ENCODE measurements at places on chromosomes 6 and 20. TPM values are rescaled to one million over a fixed set of nuclear protein-coding genes. Genes with fewer than 3 reads are reported as not detected.

DNA sequence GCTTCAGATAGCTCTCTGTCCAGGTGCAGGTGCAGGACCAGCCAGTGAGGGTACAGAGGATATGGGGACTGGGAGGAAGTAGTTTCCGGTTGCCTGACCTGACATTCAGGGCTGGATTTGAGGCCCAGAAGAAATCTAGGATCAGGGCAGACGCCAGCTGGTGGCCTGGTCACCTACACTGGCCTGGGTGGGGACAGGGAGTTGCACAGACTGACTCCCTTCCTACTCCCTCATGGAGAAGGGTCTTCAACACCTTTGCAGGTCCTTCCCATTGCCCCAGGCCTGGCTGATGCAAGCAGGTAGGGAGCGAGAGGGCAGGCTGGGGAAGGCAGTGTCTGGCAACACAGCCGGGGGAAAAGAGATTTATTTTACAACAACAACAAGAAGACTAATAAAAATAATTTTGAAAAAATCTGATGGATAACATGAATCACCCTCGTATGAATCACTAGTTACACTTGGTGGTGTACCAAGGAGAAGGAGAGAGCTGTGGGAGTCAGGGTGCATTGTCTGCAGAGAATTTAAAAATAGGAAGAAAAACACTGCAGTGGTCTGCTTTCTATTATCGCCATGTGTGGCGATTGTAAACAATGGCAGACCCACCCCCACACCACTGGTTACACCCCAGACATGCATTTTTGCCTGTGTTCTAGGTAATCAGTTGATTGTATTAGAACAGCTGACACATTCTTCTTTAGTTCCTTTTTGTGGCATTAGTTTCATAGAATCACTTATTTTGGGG is 62.3 kb upstream of the SNX9 start:
- peak; percentile 85 for DNase-seq

GRCh38 chr20:23245553-23246181 is 104.9 kb upstream of the NXT1 start:
- peak; percentile 44 for DNase-seq

- peak; percentile 40 for DNase-seq
Observed at GRCh38 chr6:159727717-159728445, 575 bp downstream of the WTAP start.

- DNase-seq, result no peak
Observed at GRCh38 chr20:49629606-49630005, 61.7 kb upstream of the PTGIS start.

DNA sequence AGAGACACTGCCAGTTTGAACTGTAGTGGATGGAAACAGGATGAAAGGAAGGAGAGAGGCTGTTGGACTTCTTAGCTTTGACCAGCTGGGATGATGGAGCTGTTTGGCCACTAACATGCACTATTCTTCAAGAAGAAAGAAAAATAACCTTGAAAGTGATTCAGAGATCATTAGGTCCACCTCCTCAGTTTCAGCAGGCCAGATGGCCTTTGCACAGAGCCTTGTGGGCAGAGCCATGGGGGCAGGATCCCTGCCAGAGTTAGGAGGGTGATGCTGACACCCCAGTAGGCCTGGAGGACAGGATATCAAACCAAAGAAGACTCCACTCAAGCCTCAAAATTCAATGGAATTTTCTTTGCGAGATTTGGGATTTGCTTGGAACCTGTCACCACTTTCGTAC is 74.5 kb upstream of the TMEM181 start:
- DNase-seq, result peak; percentile 71

DNA sequence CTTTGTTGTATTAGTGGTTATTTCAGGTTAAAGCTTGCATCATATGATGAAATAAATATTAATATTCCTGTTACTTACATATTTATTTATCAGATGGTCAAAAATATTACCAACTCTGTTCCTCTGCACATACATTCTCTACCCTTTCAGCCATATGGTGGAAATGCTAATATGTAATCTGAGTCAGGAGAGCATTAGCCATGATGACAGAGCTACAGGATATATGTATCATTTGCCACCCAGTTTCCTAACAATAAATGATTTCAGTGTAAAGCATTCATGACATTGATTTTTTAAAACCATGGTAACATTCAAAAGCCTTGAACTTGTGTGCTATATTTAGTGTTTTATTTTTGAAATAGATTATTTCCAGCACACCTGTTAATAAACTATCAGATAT is 16.6 kb downstream of the POPDC3 start:
- peak; percentile 39 for DNase-seq

DNA sequence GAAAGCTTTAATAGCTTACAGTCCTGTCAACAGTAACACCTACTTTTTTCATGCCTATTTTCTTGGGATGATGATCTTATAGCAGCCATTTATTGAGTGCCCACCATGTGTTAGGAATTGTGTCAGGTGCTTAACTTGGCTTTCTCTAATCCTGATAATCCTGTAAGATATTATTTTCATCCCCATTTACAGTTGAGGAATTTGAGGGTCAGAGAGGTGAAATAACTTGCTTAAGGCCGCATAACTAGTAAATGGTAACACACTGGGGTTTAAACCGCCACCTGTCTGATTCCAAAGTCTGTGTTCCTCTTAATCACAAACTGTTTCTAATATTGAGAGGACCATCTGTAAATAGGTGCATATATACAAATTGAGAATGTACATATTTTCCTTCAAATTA is 55.5 kb downstream of the NCOA3 start:
- no peak for DNase-seq

- DNase-seq, result no peak
Observed at GRCh38 chr6:125018136-125018535, 55.9 kb downstream of the RNF217 start.

GRCh38 chr6:44869321-44869897 is 458.7 kb upstream of the RUNX2 start:
- no peak for DNase-seq

GRCh38 chr6:7802662-7803061 is 76.8 kb downstream of the BMP6 start:
- DNase-seq, result no peak

DNA sequence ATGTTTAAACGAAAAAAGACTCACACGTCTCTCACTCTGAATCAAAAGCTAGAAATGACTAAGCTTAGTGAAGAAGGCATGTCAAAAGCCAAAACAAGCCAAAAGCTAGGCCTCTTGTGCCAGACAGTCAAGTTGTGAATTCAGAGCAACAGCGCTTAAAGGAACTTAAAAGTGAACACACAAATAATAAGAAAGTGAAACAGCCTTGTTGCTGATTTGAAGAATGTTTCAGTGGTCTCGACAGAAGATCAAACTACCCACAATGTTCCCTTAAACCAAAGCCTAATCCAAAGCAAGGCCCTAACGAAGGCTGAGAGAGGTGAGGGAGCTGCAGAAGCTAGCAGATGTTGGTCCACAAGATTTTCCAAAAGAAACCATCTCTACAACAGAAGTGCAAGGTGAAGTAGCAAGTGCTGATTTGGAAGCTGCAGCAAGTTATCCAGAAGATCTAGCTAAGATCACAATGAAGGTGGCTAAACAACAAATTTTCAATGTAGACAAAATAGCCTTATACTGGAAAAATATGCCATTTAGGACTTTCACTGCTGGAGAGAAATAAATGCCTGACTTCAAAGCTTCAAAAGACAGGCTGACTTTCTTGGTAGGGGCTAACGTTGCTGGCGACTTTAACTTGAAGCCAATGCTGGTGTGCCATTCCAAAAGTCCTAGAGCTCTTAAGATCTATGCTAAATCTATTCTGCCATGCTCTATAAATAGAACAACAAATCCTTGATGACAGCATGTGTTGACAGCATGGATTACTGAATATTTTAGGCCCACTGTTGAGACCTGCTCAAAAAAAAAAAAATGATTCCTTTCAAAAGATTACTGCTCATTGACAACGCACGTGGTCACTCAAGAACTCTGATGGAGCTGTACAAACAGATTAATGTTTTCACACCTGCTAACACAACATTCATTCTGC is 40.3 kb downstream of the SEC63 start:
- DNase-seq, result no peak

DNA sequence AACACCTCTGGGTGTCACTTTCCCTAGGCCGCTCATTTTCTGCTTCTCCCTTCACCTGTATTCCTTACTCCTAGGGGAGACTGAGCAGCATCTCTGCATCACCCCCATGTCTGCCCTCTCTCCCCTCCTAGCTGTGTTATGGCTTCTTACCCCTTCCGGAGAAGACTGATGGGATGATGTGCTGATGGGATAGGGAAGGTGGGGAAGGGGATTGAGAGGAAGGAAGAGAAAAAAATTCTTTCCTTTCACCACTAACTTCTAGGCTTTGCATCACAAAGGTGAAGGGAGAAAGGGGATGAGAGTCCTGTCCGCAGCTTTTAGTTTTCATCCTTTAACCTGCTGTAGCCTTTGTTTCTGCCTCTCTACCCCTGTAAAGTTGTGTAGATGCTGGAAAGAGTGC is 26.7 kb downstream of the AKAP7 start:
- no peak for DNase-seq

GRCh38 chr6:6474170-6474920 is 114.2 kb upstream of the LY86 start:
- no peak for DNase-seq

DNA sequence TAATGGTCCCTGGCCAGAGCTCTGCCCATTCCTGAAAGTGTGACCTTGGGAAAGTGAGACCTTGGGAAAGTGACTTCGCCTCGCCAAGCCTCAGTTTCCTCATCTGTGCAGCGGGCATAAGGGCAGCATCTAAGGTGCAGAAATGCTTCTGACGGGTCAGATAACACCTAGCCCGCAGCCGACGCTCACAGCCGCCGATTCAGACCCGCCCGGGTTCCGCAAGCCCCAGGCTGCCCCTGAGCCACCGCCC is 486 bp downstream of the FKBP1A start:
- no peak for DNase-seq

GRCh38 chr20:35883336-35883777 is 70.9 kb downstream of the SCAND1 start:
- DNase-seq, result no peak

DNA sequence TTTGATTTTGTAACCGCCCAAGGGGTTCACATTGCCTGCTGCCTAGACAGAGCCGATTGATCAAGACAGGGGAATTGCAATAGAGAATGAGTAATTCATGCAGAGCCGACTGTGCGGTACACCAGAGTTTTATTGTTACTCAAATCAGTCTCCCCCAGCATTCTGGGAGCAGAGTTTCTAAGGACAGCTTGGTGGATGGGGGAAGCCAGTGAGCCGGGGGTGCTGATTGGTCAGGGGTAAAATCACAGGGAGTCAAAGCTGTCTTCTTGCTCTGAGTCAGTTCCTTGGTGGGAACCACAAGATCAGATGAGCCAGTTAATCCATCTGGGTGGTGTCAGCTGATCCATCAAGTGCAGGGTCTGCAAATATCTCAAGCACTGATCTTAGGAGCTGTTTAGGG is 60.0 kb upstream of the EZR start:
- DNase-seq, result peak; percentile 51

DNA sequence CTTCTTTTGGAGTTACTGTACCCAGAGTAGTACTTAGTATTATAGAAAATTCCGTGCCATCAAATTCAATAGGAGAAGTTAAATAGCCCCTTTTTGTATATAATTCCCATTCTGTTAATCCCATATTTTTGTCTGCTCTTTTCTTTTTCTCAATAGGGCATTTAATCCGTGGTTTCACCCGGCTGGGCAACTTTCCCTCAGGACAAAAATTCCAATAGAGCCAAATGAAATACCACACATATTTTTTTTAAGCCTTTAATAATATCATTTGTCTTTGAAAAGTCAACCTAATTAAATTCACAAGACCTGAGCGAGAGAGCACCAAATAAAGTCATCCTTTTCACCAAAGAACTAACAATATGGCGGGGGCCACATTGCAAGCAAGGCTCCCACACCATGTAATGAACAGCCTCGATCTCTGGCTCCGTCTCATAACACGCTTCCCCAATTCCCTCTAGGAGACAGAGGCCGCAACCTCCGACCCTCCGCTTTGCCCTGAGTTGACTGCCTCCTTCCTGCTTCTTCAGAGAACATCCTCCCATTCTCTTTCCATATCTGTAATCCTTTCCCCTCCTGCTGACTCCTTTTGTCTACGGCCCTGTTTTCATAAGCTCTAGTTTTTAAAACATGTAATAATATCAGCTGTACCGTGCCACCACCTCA is 13.6 kb downstream of the NHSL1 start:
- DNase-seq, result no peak

GRCh38 chr6:110547266-110547964 is 71.0 kb upstream of the SLC22A16 start:
- peak; percentile 71 for DNase-seq

DNA sequence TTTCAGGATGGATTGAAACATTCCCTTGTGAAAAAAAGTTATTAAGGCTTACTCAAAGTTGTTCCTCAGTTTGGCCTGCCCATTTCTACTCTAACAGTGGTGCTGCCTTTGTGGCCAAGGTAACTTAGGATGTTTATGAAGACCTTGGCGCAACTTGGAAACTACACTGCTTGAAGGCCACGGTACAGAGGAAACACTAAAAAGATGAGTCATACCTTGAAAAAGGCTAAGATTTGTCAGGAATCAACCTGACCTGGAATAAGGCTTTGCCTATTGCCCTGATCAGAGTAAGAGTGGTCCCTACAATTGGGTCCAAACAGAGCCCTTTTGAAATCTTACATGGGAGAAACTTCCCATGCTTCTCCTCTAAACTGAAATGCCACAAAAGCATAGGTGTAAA is 119.9 kb upstream of the MOCS1 start:
- DNase-seq, result no peak

GRCh38 chr20:62275219-62275618 is 27.6 kb upstream of the ADRM1 start:
- DNase-seq, result no peak

DNA sequence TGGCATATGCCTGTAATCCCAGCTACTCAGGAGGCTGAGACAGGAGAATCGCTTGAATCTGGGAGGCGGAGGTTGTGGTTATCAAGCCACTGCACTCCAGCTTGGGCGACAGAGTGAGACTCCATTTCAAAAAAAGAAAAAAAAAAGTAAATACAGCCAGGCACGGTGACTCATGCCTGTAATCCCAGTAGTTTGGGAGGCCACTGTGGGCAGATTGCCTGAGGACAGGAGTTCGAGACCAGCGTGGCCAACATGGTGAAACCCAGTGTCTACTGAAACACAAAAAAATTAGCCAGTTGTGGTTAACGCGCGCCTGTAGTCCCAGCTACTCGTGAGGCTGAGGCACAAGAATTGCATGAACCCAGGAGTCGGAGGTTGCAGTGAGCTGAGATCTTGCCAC is 1.5 kb upstream of the NINL start:
- DNase-seq, result peak; percentile 21

GRCh38 chr20:61451953-61452352 is 199.9 kb downstream of the CDH4 start:
- no peak for DNase-seq

- no peak for DNase-seq
Observed at GRCh38 chr20:48645666-48646065, 182.1 kb downstream of the PREX1 start.

- DNase-seq, result peak; percentile 42
Observed at GRCh38 chr6:144395014-144395413, 109.9 kb downstream of the UTRN start.

- DNase-seq, result no peak
Observed at GRCh38 chr6:158771399-158772152, 47.6 kb downstream of the EZR start.

The SCGN gene
- 0.23 TPM for total RNA-seq

The TUBB2B gene
- 31.3 TPM for total RNA-seq

The PCK1 gene
- total RNA-seq, result not detected

The RAB22A gene
- 26.5 TPM for total RNA-seq
